NCI-H1417 treated with DMSO at 0.1 percent for 48 hours (cell line): ENCODE measurements at places on chromosomes 13 and 19.

GRCh38 chr13:90293793-90294361 lies 1053.6 kb upstream of the MIR17HG start:
- no peak for DNase-seq

DNA sequence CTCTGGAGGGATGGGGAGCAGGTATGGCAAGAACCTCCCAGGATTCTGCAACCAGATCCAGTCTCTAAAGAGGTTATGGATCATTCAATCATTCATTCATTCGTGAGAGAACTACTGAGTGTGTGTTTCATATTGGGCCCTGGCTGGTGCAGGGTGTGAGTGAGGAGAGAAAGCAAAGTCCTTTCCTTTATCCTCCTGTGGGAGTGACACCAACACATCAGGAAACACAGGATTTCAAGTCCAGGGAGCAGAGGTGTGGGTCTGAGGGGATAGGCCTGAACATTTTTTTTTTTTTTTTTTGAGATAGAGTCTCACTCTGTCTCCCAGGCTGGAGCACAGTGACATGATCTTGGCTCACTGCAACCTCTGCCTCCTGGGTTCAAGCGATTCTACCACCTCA lies 3.3 kb downstream of the CEACAM1 start:
- no peak for DNase-seq

DNA sequence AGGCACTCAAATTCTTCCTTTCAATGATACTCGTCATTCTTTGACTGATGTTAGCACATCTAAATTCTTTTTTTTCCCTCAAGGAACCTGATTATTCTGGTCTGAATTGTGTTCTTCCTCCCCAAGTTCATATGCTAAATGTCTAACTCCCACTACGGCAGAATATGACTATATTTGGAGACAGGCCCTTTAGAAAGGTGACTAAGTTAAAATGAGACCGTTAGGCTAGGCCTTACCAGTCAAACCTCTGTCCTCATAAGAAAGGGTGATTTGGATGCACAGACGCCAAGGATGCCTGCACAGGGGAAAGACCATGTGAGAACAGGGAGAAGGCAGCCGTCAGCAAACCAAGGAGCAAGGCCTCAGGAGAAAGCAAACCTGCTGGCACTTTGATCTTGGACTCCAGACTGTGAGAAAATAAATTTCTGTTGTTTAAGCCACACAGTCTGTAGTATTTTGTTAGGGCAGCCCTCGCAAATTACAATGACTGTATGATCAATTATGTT lies 13.1 kb upstream of the FOXO1 start:
- no peak for DNase-seq

DNA sequence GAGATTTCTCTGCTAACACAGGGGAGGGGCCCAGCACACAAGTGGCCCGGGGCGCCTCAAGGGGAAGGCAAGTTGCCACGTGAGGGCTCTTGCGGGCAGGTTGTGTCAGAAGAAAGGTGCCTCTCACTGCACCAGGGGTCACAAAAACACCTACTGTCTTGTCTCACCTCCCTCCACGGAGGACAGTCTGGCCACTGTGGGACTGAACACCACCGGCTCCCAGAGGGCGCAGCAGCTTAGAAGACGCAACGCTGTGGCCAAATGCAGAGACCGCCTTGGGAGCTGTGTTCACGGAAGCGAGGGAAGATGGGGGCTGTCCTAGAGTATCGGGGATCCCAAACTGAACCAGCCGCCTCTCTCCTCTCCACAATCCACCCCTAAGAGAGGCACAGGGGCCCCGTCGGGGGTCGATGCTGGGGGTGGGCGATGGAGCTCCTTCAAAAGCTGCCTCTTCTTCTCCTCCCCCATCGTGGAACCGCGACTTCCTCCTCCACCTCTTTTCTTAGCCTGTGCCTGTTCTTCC lies 177.5 kb downstream of the FOXO1 start:
- DNase-seq: no peak

DNA sequence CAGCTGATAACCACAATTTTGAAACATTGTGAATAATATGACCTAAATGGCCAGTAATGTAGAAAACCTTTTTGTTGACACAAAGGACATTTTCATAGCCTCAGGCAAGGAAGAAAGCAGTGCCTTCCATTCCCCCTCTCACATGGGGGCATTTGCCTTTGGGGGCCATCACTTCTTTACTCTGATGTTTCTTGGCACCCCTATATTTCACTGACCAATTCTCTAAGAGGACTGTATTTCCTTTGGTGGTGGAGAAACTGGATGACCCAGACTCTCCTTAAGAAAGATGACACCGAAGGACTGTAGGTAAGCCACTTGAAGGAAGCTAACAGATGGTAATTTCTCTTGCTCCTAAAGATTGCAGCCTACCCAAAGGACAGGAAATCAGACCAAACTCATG lies 254.6 kb downstream of the DCLK1 start:
- no peak for DNase-seq

DNA sequence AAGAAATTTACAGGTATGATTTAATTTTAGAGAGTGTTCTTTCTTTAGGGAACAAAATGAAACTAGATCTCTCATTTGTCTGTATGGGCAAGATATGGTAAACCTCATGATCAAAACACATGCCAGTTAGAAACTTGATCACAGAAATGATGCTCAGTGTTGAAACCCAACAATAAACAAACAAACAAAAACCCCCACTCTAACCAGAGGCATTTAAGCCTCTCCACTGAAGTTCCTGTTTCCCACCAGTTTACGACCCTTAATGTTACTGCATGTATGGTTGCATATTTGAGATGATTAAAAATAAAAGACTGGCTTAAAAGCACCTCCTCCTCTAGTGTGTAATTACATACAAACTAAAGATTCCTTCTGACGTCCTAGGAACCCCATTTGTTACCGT lies 293.3 kb upstream of the MAB21L1 start:
- DNase-seq: no peak

- no peak for DNase-seq
Measured at GRCh38 chr19:42249149-42249750, 5.7 kb downstream of the ERF start.

GRCh38 chr13:111115061-111115964 lies at the start of gene ARHGEF7:
Gene ARHGEF7 (plus strand): TSS chr13:111115310. CDS start chr13:111115527, 217 bp downstream.
- DNase-seq: no peak

DNA sequence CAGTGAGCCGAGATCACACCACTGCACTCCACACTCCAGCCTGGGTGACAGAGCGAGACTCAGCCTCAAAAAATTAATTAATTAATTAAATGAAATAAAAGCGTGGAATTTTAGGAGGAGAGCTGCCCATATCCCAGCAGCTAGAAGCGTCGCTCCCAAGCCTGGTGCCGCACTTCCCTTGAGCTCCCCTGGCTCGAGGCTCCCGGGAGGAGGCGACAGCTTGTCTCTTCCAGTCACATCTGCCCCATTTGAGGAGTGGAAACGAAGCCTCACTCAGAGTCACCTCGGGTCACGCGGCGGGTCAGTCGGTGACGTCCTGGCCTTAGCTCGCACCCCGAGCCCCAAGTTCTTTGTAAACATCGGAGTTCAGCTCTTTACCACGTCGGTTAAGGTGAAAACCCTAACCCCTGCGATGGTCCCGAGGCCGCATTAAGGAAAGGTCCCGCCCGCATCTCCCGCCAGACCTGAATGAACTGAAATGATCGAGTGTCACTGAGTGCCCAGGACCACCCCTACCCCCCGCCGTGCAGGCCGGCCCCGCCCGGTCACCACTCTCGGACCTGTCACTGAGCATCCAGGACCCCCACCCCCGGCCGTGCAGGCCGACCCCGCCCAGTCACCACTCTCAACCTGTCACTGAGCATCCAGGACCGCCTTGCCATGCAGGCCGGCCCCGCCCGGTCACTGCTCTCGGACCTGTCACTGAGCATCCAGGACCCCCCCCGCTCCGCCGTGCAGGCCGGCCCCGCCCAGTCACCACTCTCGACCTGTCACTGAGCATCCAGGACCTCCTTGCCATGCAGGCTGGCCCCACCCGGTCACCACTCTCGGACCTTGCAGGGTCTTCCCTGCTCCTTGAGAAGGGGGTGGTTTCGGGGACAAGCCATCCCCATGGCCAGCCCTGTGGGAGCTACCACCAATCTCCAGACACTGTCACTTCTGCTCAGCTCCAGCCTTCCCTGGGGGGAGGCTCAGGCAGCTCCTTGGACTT lies 176.9 kb downstream of the KDM4B start:
- no peak for DNase-seq

DNA sequence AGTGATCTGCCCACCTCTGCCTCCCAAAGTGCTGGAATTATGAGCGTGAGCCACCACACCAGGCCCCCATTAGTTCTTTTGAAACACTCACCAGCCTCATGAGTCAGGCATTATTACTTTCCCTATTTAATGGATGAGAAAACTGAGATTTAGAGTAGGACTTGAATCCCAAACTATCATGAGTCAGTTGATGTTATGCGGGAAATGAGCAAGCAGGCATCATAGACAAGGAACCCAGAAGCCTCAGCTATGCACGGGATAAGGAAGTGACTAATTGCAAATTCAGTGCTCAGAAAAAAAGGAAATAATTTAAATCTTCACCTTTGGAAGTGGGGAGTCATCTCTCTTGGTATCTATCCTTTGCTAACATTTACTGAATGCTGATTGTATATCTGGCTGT lies 217.5 kb downstream of the ABCC4 start:
- DNase-seq: no peak

GRCh38 chr19:41701401-41702075 lies 6.9 kb upstream of the CEACAM5 start:
- DNase-seq: no peak

- DNase-seq: no peak
Measured at GRCh38 chr19:1690699-1691307, 38.4 kb upstream of the TCF3 start.

- no peak for DNase-seq
Measured at GRCh38 chr19:48216933-48217332, 38.8 kb downstream of the CARD8 start.

DNA sequence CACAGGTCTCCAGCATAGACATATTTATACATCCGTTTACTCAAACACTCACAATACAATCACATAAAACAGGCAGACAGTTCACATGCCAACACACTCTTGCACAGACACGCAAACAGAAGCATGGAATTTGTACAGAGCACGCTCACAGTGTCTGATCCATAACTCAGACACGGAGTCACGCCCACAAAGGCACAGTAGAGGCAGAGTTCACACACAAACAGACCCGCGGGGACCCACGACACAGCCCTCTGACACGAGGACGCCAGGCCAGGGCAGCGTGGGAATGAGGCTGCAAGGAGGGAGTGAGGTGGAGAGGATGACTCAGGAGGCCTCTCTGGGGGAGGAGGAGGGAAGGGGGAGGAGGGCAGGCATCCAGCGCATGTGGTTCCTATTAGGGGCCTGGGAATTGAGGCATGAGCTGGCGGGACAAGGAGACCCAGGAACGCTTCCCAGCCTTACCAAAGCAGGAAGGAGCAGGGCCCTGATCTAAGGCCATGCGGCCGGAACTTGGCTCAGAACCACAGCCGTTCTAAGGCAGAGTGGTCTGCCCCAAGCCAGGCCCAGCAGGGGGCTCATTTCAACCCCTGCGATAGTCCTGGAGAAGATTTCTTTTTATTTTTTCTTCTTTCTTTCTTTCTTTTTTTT lies 9.1 kb upstream of the OLFM2 start:
- no peak for DNase-seq

- DNase-seq: no peak
Measured at GRCh38 chr13:84659359-84659661, 777.0 kb upstream of the SLITRK1 start.

- DNase-seq: no peak
Measured at GRCh38 chr13:47672245-47673008, 328.6 kb downstream of the SUCLA2 start.

- DNase-seq: no peak
Measured at GRCh38 chr13:27806744-27807387, 14.6 kb downstream of the GSX1 start.

GRCh38 chr13:76481738-76482137 lies 404.5 kb downstream of the KCTD12 start:
- no peak for DNase-seq

- DNase-seq: no peak
Measured at GRCh38 chr19:58305932-58306323, 751 bp downstream of the ERVK3-1 start.

- no peak for DNase-seq
Measured at GRCh38 chr13:41545432-41545707, 88.0 kb downstream of the RGCC start.

DNA sequence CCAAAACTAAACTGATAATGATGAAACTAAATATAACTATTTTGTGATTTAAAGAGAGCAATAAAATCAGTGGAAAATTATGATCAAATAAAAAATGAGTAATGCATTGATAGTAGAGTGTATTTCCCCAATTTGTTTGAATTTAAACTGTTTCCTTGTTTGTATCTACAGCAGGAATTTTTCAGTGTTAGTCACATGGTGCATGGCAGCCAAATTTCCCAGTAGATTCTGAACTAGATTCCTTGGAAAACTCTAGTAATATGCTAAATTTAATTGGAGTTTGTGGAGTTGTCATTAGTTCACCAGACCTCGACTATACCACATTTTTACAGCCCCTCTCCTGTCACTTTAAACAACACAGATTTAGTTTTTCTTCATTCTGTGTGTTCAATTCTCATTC lies 156.2 kb downstream of the PCCA start:
- DNase-seq: no peak

- no peak for DNase-seq
Measured at GRCh38 chr13:101346942-101347728, 69.2 kb downstream of the NALCN start.

DNA sequence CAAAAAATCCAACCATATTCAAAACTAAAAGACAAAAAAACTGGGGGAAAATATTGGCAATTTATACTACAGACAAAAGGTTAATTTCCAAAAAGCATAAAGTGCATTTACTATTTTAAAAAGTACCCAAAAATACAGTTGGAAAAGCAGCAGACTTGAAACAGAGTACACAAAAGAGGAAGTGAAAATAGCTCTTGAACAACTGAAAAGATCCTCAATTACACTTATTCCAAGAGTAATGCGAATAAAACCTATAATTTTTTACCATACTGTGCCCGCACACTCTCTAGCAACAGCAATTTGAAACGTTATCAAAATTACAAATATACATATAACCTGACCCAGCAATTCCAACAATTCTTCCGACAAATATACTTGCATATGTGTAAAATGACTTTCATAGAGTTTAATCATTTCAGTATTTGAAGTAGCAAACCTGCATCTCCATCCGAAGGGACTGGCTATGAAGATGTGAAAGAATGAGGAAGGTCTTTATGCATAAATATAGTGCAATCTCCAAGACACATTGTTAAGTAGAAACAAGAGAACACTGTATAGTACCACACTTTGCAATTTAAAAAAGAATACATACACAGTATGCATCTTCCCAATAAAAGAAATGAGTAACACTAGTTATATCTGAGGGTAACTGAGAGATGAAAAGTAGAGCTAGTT lies 25.4 kb downstream of the ALG5 start:
- DNase-seq: no peak
